ENCODE measurements at places on chromosomes 1 and 21.

GRCh38 chr1:198889749-198890148 lies 250.9 kb downstream of the PTPRC start:
- no peak for DNase-seq

DNA sequence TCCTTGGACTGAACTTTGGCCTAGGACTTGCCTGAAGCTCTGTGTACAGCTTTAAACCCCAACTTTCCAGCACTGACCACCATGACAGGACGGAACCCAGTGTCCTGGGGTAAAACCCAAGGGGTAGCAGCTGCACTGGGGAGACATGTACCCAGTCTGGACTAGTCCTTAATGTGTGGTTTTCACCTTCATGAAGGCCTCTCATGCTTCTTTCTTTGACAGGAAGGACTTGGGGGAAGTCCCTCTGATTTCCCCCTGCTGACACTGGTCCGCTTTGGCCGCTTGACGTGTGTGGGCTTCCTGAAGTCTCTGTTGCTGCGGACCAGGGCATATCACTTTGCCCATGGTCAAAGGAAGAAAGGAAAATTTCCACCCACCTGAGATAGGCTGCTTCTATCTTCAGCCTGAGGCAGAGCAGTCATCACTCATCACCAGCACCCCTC lies 66.3 kb upstream of the PRDX6 start:
- DNase-seq = peak; percentile 24

DNA sequence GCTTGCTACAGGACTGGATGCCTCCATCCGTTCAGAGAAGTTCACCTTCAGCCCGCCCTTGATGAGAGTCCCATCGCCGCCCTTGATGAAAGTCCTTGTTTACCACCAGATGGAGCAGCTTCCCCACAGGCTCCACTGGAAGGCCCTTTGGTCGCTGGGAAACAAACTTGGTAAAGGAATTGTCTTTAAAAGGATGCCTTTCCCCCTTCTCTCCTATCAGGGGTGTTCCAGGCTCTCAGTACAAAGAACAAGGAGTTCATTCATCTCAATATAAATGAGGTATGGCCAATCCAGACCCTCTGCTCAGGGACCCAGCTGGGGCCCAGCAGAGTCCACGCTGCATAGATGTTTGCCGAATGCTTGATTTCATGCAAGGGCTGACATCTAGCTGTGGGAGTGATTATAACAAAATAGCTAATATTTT lies 50.8 kb downstream of the CAPN9 start:
- peak; percentile 93 for DNase-seq

- DNase-seq = no peak
Measured at GRCh38 chr1:243962541-243962940, 88.5 kb upstream of the ZBTB18 start.

DNA sequence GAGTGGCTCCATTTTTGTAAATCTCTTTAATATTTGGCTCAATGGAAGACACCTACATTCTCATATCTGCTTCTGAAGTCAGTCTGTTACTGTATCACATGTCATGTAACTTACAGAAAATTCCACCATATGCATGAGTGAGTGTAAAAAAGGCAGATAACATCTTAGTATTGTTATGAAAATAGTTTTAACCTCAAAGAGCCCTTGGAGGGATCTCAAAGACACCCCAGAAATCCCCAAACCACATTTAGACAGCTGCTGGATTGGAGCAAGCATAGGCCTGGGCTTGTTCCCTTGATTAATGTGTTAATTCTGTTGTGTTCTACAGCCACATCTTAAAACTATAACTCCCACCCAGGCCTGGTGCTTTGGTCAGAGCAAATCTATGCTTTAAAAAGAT lies 16.9 kb downstream of the MACO1 start:
- DNase-seq = no peak

GRCh38 chr1:20846461-20847374 lies 59.6 kb upstream of the HP1BP3 start:
- no peak for DNase-seq

DNA sequence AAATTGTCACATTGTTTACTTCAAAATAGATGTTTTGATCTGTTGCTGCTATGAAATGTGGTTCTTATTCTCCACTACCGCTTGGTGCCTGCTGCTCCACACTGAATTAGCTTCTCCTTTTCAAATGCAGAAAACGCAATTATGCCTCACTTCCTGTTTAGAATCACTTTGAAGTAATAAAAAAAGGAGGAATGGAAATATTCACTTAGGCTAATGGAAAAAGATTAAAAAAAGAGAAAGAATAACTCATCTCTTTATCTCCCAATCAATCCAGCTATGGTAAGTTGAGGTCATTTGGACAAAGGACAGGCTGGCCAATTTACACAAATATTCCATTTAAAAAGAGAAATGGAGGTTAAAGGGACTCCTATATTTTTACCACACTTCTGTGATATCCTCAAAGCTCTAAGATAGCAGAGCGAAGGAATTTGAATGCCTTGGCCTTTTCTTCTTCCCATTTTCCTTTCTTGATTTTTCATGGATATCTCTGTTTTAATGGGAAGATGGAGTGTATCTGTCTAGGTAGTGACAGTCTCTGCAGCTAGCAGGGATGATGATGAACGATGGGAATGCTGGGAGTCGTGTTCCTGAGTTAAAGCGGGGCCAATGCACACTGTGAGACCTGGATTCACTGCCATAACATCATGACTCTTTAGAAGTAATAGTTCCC lies 35.7 kb downstream of the RGS5 start:
- DNase-seq = no peak
